Effector CD4-positive, alpha-beta T cell (primary cell): ENCODE measurements at places on chromosomes 11 and 22.

GRCh38 chr11:67252831-67253239 is 13.4 kb upstream of the GRK2 start:
- DNase-seq, result no peak

DNA sequence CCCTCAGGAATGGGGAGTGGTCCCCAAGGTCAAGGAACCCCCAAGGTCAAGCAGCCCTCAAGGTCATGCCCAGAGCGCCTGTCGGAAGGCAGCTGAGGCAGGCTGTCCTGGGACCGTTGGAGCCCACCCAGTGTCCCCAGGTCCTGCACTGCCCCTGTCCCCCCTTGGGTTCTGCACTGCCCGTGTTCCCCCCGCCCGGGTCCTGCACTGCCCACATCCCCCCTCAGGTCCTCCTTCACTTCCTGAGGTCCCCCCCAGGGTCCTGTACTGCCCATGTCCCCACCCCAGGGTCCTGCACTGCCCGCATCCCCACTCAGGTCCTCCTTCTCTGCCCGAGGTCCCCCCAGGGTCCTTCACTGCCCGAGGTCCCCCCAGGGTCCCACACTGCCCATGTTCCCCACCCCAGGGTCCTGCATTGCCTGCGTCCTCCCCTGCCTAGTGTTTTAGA is 1073.0 kb downstream of the BRD1 start:
- DNase-seq, result no peak

GRCh38 chr22:39176714-39177455 is 24.4 kb upstream of the CBX7 start:
- DNase-seq, result no peak

GRCh38 chr11:105870516-105871113 is 151.4 kb downstream of the MSANTD4 start:
- DNase-seq, result no peak

DNA sequence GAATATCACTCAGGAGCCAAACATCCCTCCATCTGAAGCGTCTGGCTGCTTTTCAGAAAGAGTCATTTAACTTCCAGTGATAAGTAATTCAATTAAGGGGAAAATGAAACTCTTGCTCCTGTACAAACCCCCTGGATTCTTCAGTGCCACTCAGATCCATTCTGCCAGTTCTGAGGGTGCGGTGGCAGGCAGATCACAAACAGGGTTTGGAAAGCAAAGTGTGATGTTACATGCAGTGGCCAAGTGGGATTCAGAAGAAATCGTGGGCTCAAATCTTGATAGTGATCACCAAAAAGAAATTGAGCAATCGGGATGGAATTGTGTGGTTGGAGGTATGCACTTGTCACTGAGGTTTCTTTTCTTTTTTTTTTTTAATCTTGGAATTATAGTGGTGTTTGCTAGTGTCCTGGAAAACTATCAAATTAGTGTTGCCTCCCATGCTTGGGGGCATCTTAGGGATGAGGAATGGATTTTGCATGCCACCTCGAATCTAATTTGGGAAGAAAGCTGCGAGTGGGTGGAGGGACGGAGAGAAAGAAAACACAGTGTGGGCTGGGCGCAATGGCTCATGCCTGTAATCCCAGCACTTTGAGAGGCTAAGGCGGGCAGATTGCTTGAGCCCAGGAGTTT is 22.5 kb upstream of the RTL6 start:
- DNase-seq, result no peak

DNA sequence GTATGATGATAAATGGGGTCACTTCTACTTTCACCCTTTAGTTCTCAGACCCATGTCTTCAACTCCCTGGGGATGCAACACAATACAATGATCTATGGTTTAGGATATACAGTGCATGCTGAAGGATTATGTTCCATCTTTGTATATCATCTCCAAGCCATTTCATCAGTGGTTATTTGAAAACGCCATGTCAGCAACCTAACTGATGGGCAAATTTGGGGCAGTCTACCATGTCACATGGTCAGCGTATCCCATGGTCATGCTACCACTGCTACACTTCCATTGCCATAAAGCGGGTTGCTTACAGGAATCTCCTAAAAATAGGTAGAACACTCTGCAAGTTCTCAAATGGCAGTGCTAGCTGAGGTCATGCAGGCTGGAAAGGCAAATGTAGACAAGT is 236.5 kb upstream of the ISX start:
- DNase-seq, result no peak

- no peak for DNase-seq
Observed at GRCh38 chr22:35477911-35478582, 62.6 kb upstream of the RASD2 start.
